Activated CD4-positive, alpha-beta T cell treated with anti-CD3 and anti-CD28 coated beads, Interleukin-2, amount 50 U/mL, for 16 hours (primary cell): ENCODE measurements at places on chromosomes 12 and 14.

DNA sequence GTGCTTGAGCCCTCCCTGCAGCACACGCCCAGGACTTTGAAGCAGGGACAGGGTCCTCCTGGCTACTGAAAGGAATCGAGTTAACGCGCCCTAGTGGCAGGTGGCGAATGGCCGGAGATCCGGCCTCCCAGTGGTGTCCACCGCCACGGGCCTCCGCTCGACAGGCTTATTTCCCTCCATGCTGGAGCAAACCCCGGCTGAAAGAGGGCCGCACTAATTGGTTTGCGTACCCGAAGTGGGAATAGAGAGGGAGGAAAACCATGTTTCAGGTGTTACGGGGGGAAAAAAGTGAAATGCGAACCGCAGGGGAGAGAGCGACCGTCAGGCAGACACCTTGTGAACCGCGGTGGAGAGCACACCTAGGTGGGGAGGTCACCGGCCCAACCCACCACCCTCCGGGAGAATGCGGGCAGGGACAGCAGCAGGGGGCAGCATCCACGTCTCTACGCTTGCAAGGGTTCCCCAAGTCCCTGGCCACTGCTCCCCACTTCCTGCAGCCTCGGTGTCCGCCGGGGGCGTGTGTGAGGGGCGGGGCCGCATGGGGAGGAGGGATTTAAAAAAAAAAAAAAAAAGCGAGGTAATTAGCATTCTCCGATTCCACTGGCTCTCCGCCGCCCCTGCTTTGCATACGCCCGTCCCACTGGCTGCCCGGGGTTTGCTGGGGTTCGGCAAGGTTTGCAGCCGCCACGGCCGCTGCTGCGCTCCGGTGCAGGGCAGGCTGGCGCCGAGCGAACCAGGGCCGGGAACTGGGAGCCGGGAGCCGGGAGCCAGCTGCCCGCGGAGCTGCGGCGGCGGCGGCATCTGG lies 224.6 kb upstream of the CRY1 start:
- DNase-seq: peak; percentile 75

DNA sequence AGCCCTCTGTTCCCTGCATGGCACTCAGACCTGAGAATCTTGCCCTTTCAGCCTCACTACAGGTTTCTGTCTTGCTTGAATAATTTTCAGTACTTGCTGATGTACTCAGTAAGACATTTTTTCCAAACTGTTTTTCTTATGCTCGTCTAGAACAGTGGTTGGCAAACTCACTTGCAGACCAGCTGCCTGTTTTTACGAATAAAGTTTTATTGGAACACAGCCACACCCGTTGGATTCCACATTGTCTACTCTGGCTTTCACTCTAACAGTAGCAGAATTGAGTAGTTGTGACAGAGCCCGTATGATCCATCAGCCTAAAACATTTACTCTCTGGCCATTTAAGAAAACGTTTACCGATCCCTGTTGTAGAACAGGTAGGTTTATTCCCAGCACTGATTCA lies 72.8 kb downstream of the FOXN4 start:
- DNase-seq: no peak

DNA sequence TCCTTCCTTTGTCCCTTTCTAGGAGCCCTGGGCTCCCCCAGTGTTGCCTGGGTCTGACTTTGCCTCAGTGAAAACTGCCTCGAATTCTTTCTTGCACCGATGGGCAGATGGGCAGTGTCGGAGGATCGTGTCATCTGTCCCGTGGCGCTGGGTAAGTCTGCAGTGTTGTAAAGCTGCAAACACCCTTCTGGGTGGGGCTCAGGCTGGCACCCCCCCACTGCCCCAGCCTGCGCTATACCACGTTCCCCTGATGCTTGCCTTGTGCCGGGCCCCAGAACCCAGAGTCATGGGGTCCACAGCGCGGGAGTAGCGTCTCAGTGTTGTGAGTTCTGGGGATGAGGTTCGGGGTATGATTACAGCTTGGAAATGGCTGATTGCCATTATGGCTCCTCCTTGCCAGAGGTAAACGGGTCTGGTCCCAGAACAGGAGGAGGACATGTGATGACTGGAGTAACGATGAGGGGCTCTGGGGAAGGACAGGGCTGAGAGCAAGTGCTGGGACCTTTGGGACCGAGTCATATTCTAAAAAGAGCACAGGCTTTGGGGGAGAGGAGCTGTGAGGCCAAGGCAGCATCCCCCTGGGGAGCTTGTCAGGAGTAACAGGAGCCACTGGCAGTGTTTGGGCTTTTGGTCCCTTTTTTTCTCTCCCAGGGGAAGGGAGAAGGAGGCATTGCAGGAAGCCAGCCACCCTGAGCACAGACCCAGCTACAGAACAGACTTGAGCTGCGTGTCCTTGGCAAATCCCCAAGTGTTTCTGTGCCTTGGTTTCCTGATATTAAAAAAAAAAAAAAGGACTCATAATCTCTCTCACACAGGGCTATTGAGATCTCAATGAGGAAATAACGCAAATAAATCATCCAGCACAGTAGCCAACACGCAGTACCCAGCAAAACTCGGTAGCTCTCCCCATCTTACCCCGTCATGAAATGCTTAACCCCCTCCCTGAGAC lies 4.3 kb downstream of the RTL1 start:
- no peak for DNase-seq

GRCh38 chr14:82755923-82756322 lies 1222.3 kb upstream of the SEL1L start:
- DNase-seq: no peak

- no peak for DNase-seq
Observed at GRCh38 chr14:69484444-69485314, at the start of gene PLEKHD1. TSS of gene PLEKHD1 (plus strand) at chr14:69484728. CDS start at chr14:69484966, 238 bp downstream.

DNA sequence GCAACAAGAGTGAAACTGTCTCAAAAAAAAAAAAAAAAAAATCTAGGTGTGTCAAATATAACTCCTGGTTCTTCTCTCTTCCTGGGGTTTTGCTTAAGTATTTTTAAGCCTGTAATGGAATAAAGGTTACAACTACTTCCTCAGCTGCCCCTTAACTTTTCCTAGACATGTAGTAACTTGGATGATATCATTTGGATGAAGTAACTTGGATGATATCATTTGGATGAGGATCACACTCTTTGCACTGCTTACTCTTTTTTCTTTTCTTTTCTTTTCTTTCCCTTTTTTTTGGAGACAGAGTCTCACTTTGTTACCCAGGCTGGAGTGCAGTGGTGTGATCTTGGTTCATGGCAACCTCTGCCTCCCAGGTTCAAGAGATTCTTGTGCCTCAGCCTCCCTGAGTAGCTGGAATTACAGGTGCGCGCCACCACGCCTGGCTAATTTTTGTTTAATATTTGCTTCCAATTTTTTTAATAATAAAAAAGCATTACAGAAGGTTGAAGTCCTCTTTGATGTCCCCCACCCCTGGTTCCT lies 775 bp upstream of the FAM186A start:
- DNase-seq: no peak

GRCh38 chr14:51643140-51643539 lies 8.6 kb upstream of the FRMD6 start:
- DNase-seq: no peak
